ENCODE measurements at places on chromosomes 7 and 10.

DNA sequence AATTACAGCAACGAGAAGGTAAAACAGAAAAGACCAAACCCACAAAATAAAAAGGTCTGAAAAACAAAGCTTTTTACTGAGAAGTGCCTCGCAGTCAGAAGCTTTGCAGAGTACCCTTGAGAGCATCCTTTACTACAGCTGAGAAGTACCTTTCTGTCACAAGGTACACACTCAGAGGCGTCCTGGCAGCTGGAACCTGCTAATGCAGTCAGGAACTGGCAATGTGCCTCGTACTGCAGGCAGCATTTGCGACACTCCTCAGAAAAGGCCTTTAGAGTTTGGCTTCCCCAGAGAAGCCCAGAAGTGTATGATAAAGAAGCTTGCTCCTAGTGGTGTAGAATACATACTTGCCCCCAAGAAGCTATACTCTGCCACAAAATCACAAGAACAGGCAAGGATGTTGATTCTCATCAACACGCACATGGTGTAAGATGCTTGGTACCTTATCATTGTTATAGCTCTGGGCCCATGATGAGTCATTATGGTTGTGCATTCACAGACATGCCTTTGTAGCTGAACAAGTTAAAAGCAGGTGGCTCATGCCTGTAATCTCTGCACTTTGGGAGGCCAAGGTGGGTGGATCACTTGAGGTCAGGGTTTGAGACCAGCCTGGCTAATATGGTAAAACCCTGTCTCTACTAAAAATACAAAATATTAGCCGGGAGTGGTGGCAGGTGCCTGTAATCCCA lies 2.0 kb upstream of the GTPBP4 start:
- no peak for DNase-seq

- DNase-seq, result no peak
Observed at GRCh38 chr7:73343671-73344380, 15.9 kb downstream of the FKBP6 start.

- no peak for DNase-seq
Observed at GRCh38 chr7:149822353-149822943, 15.7 kb upstream of the ZNF862 start.

GRCh38 chr10:100483876-100484666 lies 21.3 kb downstream of the WNT8B start:
- DNase-seq, result no peak

GRCh38 chr7:98452791-98453190 lies 51.9 kb upstream of the BAIAP2L1 start:
- no peak for DNase-seq

Data from bone marrow (tissue), 2 donors.